Retinal pigment epithelial cell (primary cell): ENCODE measurements at places on chromosomes 6 and 20.

DNA sequence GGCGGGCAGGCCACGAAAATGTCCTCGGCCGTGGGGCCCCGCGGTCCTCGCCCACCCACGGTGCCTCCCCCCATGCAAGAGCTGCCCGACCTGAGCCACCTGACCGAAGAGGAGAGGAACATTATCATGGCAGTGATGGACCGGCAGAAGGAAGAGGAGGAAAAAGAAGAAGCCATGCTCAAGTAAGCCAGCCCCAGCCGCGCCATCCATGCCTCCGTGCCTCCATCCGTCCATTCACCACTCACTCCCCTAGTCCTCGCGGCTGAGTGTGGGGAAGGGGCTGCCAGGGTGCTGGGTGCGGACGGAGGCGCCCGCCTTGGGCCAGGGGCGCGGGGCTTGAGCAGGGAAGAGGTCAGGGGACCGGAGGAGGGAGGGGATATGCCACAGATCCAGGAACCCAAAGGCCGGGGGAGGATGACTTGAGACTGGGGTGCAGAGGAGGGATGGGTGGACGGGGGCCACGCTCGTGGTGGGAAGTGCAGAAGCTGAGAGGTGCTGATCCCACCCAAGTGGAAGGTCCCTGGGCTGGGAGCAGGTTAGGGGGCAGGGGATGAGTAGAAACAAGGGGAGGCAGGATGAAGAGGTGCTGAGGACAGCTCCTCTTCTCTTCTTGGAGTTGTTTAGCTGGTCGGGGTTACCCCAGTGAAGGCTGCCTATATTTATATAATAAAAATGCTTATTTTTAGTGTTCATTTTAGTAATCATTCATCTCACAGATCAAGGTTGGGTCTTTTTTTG lies 825 bp downstream of the RIMS1 start:
- no peak for DNase-seq

- peak; percentile 94 for DNase-seq
Measured at GRCh38 chr6:90284236-90285041, 12.2 kb downstream of the BACH2 start.

DNA sequence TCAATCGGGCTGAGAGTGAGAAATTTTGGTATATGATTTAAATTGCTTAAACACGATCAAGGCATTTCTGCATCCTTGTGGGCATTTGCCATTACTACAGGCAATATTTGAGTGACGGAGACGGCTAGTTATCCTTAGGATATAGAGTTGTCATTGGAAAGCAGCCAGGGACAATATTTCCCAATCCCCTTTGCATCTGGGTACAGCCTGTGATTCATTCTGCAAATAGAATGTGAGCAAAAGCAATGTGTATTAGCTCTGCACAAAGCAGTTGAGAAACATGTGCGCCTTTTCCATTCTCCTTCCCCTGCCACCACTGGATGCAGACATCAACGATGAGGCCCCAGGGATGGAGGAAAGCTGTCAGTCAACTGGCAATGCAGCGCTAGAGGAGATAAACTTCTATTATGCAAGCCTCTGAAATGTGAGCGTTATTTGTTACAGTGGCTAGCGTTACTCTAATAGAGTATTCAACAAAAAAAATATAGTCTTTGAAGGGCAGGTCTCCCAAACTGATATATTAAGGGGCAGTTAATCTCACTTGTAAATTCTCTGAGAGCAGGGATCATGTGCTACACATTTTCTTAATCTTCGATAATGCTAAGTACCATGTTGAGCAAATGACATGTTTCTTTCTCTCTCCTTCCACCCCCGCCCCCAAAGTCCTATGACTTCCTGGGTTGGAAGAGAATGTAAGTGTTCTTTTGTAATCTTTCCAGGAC lies 37.1 kb upstream of the NCOA3 start:
- peak; percentile 68 for DNase-seq

- peak; percentile 70 for DNase-seq
Measured at GRCh38 chr20:31740208-31740607, 1.1 kb downstream of the TPX2 start.

- DNase-seq, result no peak
Measured at GRCh38 chr6:104617591-104617990, 242.1 kb downstream of the HACE1 start.
